Stimulated activated CD8-positive, alpha-beta memory T cell treated with anti-CD3 and anti-CD28 coated beads, Interleukin-4, amount 100 ng/mL, for 24 hours (primary cell): ENCODE measurements at places on chromosomes 6 and 20.

DNA sequence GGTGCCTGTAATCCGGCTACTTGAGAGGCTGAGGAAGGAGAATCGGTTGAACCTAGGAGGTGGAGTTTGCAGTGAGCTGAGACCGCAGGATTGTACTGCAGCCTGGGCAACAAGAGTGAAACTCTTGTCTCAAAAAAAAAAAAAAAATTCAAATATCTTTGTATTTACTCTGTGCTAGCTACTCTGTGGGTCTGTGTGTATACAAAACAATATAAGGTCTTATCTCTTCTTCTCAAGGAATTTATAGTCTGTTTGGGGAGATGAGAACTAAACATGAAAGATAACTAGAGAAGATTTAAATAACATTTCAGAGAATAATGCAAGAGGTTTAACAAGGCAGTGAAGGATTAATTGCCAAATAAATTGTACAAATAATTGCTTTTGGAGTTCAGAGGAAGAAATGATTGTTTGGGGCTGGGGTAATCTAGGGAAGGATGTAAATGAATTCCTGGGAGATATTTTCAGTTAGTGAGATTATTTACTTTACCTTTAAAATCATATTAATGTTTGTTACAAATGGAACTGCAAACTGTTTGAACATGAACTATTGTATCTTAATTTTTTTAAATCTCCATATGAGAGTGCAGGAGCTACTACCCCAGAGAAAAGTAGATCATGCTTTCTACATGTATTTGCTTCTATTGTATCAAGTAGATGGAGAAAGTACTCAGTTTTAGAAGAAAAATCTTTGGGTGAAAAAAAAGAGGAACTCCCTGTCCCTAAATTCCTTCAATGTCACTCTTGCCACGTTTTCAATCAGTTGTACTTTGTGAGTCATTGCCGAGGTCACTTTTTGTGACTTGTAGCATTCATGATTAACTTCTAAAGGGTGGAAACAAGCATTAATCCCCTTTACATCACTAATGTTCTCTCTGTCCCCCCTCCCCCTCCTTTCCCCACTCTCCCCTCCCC, 39.0 kb downstream of the NCOA3 start:
- no peak for DNase-seq

GRCh38 chr6:33907227-33907626, 103.4 kb upstream of the MLN start:
- no peak for DNase-seq

DNA sequence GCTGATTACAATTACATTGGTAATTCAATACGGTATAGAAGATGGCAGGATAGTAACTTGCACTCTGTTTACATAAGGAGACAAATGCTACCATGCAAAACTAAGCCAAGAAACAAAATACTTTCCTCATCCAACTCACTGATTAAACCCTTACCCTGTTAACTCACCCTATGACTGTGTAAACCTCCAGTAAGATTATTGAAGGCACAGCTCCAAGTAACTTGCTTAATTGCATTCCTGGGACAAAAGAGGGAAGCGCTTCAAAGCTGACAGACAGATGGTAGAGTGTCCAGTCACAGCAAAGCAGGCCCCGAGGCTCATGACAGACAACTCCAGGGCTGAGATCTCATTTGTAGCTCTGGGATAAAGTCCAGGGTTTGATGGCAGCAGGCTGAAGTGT, 6.9 kb upstream of the KIF16B start:
- DNase-seq, result no peak

- DNase-seq, result no peak
These were observed 16.3 kb upstream of the CST9L start for GRCh38 chr20:23584434-23585199.

DNA sequence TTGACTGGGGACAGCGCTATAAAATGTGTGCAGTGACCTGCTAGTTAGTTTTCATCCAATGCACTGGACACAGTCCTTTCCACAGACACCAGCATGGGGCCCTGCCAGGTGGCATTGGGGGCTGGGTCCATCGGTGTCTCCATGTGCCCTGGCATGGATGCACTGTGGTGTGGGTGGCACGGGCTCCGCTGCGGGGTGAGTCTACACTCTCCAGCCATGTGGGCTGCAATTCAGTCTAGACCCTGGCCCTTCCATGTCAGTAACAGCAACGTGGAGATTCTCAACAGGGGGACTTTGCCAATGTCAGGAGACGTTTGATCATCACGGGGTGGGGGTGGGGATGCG, 100.0 kb downstream of the RAMACL start:
- DNase-seq, result no peak

- no peak for DNase-seq
These were observed 1095.2 kb downstream of the GRIK2 start for GRCh38 chr6:102488729-102489128.

- DNase-seq, result no peak
These were observed 3.6 kb upstream of the NHLRC1 start for GRCh38 chr6:18126121-18126520.

DNA sequence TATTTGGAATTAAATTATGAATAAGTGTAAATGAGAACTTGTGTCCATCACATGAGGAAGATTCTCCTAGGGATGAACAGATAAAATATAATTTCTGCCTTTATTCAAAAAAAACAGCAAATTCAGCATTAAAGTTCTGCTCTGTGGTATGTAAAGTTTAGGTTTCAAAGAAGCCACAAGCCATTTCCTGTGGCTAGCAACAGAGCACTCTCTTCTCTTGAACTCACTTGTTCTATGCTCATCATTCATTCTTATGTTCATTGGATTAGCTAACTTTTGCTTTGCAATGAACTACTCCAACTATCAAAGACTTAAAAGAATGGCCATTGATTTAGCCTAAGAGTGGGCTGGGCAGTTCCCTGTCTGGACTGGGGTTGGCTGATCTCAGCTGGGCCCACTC, 20.8 kb upstream of the SNRPB2 start:
- no peak for DNase-seq

DNA sequence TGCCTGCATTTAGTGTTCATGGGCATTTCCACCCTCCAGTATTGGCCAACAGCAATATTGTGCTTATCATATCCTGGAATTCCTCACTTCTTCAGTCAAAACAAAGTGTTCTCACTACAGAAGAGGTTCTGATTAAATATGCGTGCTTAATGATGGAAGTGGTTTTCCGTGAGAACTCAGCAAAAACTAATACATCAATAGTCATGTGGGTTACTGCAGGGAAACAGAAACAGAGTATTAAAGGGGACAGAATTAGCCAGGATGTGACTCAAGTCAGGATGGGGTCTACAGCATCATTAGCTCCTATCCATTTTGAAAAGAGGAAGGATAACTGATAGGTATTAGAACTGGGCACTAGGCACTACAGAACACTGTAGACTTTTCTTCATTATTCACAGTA, 384.6 kb downstream of the CDKAL1 start:
- no peak for DNase-seq

GRCh38 chr6:5981126-5982026, 25.3 kb downstream of the NRN1 start:
- DNase-seq, result no peak

- DNase-seq, result no peak
These were observed 202.6 kb downstream of the CD109 start for GRCh38 chr6:73898599-73898998.

DNA sequence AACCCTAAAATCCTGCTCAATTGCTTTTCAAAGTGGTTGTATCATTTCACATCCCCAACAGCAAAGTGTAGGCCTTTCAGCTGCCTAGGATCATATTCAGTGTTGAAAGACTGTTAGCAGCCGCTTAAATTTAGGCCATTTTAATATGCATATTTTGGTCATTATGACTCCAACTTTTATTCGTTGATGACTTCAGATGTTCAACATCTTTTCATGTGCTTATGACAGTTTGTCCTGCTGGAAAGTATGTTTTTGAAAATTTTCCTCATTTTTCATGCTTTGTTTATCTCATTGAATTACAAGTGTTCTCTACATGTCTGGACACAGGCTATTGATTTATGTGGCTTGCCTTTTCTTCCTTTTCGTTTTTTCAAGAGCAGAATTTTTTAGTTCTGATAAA, 244.0 kb downstream of the THBS2 start:
- DNase-seq, result no peak

- no peak for DNase-seq
These were observed 6.6 kb downstream of the ECI2 start for GRCh38 chr6:4128748-4129147.

DNA sequence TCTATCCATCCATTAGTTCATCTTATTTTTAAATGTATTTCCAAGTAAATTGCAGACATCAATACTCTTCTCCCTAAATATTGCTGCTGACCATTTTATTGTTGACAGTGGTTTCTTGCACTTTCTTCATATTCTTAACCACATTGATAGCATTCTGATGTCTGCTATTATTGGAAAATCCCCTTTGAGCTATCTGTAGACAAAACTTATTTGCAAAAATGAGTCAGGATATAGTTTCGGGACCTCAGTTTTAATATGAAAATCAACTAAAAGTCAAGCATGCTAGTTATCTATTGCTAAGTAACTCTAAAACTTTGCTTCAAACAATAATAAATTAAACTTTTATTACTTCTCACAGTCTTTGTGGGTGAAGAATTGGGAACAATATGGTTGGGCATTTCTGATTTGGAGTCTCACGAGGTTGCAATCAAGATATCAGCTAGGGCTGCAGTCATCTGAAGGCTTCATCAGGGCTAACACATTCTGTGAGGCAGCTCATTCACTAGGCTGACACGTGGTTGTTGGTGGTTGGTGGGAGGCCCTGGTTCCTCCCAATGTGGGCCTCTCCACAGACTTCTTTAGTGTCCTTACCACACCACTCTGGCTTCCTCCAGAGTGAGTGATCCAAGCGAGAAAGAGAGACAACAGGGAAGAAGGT, 32.7 kb downstream of the CD109 start:
- DNase-seq, result no peak

- DNase-seq, result no peak
These were observed 148.2 kb downstream of the LAMA2 start for GRCh38 chr6:129031051-129031599.

GRCh38 chr20:17835934-17836300, 132.7 kb downstream of the SNX5 start:
- no peak for DNase-seq

GRCh38 chr6:107847844-107848802, 24.0 kb upstream of the SCML4 start:
- peak; percentile 68 for DNase-seq

DNA sequence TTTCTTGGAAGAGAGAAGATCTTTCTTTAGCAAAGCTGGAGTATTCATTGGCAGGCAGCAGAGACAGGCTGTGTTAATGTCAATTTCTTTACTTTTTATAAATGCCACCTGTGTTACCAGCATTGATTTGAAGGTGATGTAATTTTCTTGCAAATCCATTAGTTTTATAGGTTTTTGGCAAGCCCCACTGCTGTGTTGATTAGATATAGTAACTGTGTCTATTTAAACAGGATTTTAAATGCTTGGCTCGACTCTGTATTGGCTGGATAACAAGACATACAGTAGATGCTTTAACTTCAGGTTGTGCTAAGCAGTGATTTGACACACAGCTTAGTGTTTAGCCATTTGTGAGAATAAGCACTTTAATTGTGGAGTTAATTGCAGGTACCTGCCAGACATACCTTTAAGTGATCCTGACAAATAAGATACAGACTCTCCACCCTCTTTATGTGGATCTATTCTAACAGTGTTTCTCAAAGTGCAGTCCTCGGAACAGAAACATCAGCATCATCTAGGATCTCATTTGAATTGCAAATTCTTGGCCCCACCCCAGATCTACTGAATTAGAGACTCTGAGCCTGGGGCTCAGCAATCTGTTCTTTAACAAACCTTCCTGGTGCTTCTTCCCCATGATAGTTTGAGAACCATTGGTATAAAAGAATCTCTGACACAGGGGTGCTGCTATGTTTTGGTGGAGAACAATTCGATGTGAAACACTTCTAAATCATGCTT, 397.5 kb downstream of the HDGFL1 start:
- DNase-seq, result no peak

GRCh38 chr6:129940454-129941195, 77.8 kb upstream of the L3MBTL3 start:
- no peak for DNase-seq

DNA sequence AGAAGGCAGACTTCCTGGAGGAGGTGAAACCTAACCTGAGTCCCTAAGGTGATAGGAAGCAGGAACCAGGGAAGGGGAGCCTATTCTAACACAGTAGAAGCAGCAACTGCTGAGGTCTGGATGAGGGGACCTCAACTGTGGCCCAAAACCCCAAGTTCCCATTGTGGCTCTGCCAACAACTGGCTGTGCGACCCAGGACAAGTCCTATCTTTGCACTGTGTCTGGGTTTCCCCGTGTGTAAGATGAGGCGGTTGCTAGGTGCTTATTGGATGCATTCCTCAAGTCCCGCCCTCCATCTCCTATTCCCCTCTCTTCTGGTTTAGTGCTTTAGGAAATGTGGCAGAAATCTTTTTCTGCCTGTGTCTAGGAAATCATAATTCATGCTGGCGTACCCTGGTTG, 52.2 kb upstream of the TTPAL start:
- no peak for DNase-seq

- DNase-seq, result peak; percentile 11
These were observed 39.0 kb downstream of the MAS1 start for GRCh38 chr6:159929819-159930218.

GRCh38 chr20:3070725-3071124, 695 bp upstream of the OXT start:
- DNase-seq, result no peak

GRCh38 chr6:125415913-125416312, 114.1 kb upstream of the HDDC2 start:
- DNase-seq, result no peak

DNA sequence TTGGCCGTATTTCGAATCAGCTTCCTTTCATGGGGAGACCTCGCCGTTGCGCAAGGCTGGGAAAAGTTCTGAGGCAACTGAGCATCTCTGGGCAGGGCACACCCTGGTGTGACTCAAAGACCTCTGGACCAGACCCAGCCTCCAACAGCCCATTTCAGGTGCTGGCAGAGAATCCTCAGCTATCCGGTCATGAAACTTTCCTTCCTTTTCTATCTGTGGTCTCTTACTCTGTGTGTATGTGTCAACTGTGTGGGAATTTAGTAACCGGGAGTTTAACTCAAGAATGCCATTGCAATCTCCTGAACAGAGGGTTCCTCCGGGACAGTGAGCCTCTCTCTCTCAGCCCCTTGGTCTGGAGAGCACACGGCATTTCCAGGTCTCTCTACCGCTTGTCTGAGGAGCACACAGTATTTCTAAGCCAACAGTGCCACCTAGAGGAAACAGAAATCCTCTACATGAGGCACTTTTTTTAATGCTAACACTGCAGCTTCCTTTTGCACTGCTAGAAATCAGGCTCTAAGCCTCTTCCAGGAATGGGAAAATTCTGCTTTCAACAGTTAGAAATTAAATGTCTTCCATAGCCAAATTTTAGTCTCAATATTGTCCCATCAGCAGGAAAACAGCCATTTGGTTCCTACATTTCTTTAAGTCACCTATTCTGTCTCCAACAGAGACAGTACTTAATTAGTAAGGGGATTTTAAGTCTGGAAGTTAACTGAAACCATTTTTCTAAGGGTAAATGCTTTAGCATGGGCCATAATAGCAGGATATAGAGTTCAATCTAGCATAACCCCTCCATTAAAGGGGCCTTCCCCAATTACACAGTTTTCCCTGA, 32.7 kb downstream of the PLN start:
- no peak for DNase-seq
